ENCODE measurements at places on chromosomes 4 and X.
A peak's percentile ranks its signal among the peaks of the same experiment; 100 is the strongest.

- H3K36me3 ChIP-seq: no peaks in the 10 kb centered on the region
- H3K27ac ChIP-seq: no peak overlapping the region
- no peak for DNase-seq
- H3K4me1 ChIP-seq: no peaks in the 10 kb centered on the region
- H3K4me3 ChIP-seq: no peak overlapping the region
Measured at GRCh38 chr4:114249561-114249960, 270.1 kb upstream of the ARSJ start.

GRCh38 chr4:24892778-24893177 lies 20.1 kb downstream of the CCDC149 start:
- no peak for DNase-seq
- no peaks in the 10 kb centered on the region for H3K27me3 ChIP-seq
- H3K4me1 ChIP-seq: peaks cover 4% of the 10 kb centered on the region
- no peak overlapping the region for H3K27ac ChIP-seq
- H3K4me3 ChIP-seq: no peak overlapping the region

DNA sequence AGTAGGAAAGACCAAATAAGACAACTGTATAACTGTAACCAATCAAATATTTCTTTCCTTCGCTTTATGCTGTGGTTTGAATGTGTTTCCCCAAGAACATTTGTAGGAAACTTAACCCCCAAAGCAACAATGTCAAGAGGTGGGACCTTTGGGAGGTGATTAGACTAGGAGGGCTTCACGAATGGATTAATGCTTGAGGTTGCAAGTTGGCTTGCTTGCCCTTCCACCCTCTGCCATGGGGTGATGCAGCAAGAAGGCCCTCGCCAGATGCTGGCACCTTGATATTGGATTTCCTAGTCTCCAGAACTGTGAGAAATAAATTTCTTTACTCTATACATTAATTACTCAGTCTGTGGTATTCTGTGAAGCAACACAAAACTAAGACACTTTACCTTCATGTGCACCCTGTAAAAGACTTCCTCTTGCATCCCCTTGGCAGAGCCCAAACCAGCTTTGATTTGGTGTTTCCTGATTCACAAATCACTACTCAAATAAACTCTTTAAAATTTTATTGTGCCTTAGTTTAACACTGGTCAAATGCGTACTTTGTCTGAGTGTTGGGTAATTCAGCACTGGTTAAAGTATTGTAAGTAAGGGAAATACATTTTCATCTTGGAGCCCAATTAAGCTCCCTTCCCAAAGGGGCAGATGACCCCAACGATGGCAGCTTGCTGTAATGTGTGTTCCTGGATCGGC lies 59.9 kb downstream of the COQ2 start:
- peaks cover under 1% of the 10 kb centered on the region for H3K4me1 ChIP-seq
- H3K27ac ChIP-seq: no peak overlapping the region
- no peak for DNase-seq
- no peak overlapping the region for H3K4me3 ChIP-seq
- no peaks in the 10 kb centered on the region for H3K27me3 ChIP-seq

GRCh38 chrX:30814978-30815377 lies 74.1 kb downstream of the TAB3 start:
- no peaks in the 10 kb centered on the region for H3K36me3 ChIP-seq
- H3K4me3 ChIP-seq: no peak overlapping the region
- H3K27me3 ChIP-seq: no peaks in the 10 kb centered on the region
- DNase-seq: no peak

GRCh38 chr4:98406819-98407218 lies 145.6 kb downstream of the RAP1GDS1 start:
- DNase-seq: no peak
- no peak overlapping the region for H3K4me3 ChIP-seq
- H3K27me3 ChIP-seq: no peaks in the 10 kb centered on the region

DNA sequence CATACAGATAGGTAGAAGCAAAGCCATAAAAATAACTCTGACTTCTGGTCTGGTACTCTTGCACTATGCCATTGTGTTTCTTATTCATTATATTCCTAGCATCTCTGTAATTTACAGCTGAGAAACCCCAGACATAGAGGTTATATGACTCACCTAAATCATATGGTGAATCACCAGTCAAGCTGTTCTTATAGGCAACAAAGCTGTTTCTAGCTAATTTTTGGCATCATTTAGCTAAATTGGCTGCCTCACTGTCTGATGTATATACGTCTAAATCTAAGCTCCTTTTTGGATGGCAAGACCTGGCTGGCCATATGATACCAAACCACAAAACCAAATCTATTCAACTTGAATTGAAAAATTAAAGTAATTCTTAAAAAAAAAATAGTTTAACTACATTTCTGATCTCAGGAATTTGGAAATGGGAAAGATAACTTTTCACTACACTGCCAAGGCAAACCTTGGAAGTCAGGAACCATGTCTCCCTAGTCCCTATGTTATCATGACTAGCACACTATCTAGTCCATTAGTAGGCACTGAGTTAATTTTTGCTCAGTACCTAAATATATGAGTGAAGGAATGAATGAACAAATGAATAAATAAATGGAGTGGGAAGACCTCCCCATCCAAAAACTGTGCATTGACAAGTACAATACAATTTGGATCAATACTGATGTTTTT lies 41.3 kb upstream of the STAG2 start:
- H3K4me1 ChIP-seq: no peaks in the 10 kb centered on the region
- no peak overlapping the region for H3K4me3 ChIP-seq
- H3K27ac ChIP-seq: no peak overlapping the region
- DNase-seq: no peak
- no peaks in the 10 kb centered on the region for H3K36me3 ChIP-seq

GRCh38 chr4:20687864-20688263 lies 12.4 kb upstream of the PACRGL start:
- H3K4me3 ChIP-seq: no peak overlapping the region
- no peaks in the 10 kb centered on the region for H3K4me1 ChIP-seq
- DNase-seq: no peak
- H3K27ac ChIP-seq: no peak overlapping the region
- no peaks in the 10 kb centered on the region for H3K36me3 ChIP-seq
- H3K27me3 ChIP-seq: no peaks in the 10 kb centered on the region

- H3K36me3 ChIP-seq: no peaks in the 10 kb centered on the region
- peak; percentile 35 for DNase-seq
- no peak overlapping the region for H3K27ac ChIP-seq
- no peak overlapping the region for H3K4me3 ChIP-seq
- H3K27me3 ChIP-seq: no peaks in the 10 kb centered on the region
Measured at GRCh38 chrX:115147220-115147619, 42.0 kb upstream of the RBMXL3 start.

DNA sequence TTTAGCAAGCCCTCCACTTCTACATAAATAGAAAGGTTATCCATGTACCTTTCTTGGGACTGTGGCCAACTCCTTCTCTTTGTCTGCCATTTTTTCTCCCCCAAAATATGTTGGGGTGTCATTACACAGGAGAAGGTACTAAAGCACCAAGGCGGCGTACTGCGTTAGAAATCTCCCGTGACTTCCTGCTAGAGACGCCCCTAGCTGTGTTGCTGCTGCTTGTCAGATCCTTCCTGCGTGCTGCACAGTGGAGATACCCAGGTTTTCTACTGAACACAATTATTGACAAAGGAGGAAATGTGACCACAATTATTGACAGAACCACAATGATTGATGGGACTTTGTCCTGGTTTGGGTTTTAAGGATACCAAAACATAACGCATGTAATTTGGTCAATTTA lies 97.7 kb downstream of the EFHC2 start:
- H3K27ac ChIP-seq: no peak overlapping the region
- peaks cover 2% of the 10 kb centered on the region for H3K27me3 ChIP-seq
- no peaks in the 10 kb centered on the region for H3K36me3 ChIP-seq
- no peaks in the 10 kb centered on the region for H3K4me1 ChIP-seq
- no peak for DNase-seq
- H3K4me3 ChIP-seq: no peak overlapping the region

- no peak overlapping the region for H3K4me3 ChIP-seq
- no peak for DNase-seq
- H3K27me3 ChIP-seq: no peaks in the 10 kb centered on the region
Measured at GRCh38 chr4:66219401-66219800, 549.1 kb upstream of the EPHA5 start.

- H3K36me3 ChIP-seq: no peaks in the 10 kb centered on the region
- no peak overlapping the region for H3K4me3 ChIP-seq
Measured at GRCh38 chr4:26813698-26814097, 46.9 kb upstream of the STIM2 start.

GRCh38 chr4:51842554-51843308 lies at the start of gene DCUN1D4:
DCUN1D4 (plus strand) TSS chr4:51843153; CDS start chr4:51843243, 90 bp downstream.
- H3K36me3 ChIP-seq: no peaks in the 10 kb centered on the region
- peak; percentile 98 for DNase-seq
- no peaks in the 10 kb centered on the region for H3K27me3 ChIP-seq
- peak within 1 kb of the TSS; percentile 86 for H3K4me3 ChIP-seq

DNA sequence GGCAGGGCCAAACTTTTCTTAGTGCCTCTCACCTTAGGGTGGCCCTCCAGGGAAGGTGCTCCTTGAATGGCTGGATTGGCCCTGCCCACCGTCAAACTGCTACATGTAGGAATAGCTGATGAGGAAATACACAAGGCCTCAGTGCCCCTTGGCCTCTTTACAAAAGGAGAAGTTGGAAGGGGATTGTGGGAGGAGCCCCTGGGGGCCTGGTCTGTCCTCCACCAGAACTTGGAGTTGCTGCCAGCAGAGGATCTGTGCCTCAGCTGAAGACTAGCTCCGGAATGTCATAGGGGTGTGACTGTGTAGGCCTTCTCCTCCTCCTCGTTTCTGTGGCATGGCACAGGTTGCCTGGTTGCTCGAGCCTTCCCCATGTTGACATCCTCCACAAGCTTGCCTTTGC lies 142.7 kb downstream of the AMMECR1 start:
- peaks cover 10% of the 10 kb centered on the region for H3K4me1 ChIP-seq
- peaks cover 2% of the 10 kb centered on the region for H3K36me3 ChIP-seq
- H3K27ac ChIP-seq: no peak overlapping the region
- no peak for DNase-seq
- peaks cover 8% of the 10 kb centered on the region for H3K27me3 ChIP-seq
- no peak overlapping the region for H3K4me3 ChIP-seq

DNA sequence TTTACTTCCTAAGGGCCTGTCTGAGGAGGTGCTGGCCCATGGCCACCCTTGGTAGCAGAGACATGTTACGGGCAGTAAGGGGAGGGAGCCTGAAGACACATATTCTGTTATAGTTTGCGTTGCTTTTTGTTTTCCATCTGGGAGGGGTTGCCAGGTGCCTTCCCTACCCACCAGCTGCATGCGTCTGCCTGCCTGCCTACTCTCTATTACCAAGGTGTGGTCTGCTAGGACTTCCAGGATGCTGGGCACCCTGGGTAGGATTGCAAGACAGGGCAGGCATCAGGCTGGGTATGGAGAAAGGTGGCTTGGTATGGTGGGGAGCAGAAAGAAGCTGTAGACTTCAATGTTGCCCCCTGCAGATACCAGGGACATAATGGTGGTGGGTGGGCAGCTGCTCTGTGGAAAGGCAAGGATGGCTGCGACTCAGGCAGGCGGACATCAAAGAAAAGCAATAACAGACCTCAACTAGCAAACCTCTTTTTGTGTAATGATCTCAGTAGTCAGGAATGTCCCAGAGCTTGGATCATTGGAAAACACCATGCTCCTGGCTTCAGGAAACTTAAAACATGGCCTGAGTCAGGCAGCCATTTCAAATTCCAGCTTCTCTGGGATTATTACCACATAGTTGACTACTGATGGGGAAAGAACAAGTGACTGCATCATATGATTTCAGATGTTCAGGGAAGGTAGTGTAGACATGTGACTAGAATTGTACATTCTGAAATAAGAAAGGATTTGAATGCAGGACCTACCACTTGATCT lies 67.8 kb downstream of the HOPX start:
- H3K27me3 ChIP-seq: no peaks in the 10 kb centered on the region
- H3K36me3 ChIP-seq: no peaks in the 10 kb centered on the region
- DNase-seq: no peak
- H3K27ac ChIP-seq: no peak overlapping the region
- H3K4me3 ChIP-seq: no peak overlapping the region
- H3K4me1 ChIP-seq: no peaks in the 10 kb centered on the region

DNA sequence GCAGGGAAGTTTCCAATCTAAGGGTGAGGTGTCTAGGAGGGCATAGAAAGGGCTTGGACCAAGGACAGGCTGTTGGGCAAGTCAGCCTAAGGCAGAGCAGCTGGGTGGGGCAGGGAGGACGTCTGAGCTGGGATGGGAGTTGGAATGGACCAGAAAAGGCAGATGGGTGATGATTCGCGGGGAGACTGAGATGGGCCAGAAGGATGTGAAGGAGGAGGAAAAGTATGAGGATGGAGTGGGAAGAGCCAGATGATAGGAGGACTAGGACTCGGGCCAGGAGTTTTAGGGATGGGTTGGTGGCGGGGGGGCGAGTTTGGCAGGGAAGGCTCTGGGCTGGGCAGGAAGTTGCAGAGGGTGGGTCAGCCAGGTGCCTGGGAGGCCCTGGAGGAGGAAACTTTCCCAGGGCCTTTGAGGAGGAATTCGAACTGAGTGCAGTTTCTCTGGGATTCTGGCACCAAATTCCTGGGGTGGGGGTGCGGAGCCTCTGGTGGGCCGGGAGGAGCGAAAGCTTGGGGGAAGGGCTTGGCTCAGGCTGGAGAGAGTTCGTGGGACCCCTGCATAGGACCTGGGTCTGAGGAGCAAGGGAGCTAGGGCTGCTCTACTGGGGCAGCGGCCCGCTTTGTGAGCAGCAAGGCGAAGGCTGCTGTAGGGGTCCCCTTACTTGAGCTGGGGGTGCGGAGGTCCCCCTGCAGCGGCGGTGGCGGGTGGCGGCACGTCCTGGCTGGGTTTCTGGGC lies 8.7 kb upstream of the TIMP1 start:
- peak overlapping the region; percentile 80 for H3K27ac ChIP-seq
- no peaks in the 10 kb centered on the region for H3K27me3 ChIP-seq
- H3K36me3 ChIP-seq: peaks cover 65% of the 10 kb centered on the region
- peaks cover 7% of the 10 kb centered on the region for H3K4me1 ChIP-seq
- DNase-seq: peak; percentile 54

GRCh38 chrX:530726-531610 lies 99.6 kb upstream of the SHOX start:
- H3K4me1 ChIP-seq: peaks cover 3% of the 10 kb centered on the region
- H3K36me3 ChIP-seq: no peaks in the 10 kb centered on the region
- no peak for DNase-seq
- no peak overlapping the region for H3K4me3 ChIP-seq
- peaks cover 7% of the 10 kb centered on the region for H3K27me3 ChIP-seq
- no peak overlapping the region for H3K27ac ChIP-seq

DNA sequence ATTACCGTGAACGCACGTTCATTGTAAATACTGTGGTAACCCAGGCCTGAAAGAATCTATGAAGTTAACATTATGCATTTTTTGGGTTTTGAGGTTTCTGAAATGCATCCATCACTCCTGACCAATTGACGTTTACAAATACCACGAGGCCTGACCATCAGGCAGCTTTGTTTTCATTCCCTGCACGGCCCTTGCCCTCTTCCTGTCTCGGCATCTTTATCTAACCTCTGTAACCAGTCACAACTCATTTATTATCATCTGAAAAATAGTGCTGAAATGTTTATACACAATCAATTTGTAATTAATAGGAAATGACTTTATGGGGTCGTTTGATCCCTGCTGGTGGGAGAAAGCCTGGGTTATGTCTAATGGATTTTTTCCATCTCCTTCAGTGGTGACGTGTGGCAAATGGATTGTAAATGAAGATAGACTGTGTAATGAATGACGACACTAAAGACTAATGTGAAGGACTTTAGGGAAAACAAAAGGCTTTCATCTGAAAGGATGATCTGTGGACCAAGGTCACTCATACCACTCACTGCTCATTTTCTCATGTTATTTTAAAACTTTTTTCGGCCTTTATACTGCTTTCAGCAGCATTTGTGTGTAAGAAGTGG lies 102.7 kb upstream of the SORBS2 start:
- H3K27me3 ChIP-seq: no peaks in the 10 kb centered on the region
- H3K4me1 ChIP-seq: no peaks in the 10 kb centered on the region
- no peak for DNase-seq
- no peak overlapping the region for H3K4me3 ChIP-seq
- H3K27ac ChIP-seq: no peak overlapping the region

- H3K4me3 ChIP-seq: no peak overlapping the region
- H3K27ac ChIP-seq: no peak overlapping the region
- no peak for DNase-seq
- H3K4me1 ChIP-seq: peaks cover 6% of the 10 kb centered on the region
Measured at GRCh38 chrX:154126101-154126500, 17.9 kb upstream of the OPN1LW start.

Measured in spinal cord (tissue), 10 donors.